GOT3 (cell line): ENCODE measurements at places on chromosomes 7 and 10.

- DNase-seq: no peak
These were observed 2.1 kb upstream of the RAPGEF5 start for GRCh38 chr7:22358820-22359697.

- no peak for DNase-seq
These were observed 858.3 kb downstream of the GRM8 start for GRCh38 chr7:126394406-126394805.

DNA sequence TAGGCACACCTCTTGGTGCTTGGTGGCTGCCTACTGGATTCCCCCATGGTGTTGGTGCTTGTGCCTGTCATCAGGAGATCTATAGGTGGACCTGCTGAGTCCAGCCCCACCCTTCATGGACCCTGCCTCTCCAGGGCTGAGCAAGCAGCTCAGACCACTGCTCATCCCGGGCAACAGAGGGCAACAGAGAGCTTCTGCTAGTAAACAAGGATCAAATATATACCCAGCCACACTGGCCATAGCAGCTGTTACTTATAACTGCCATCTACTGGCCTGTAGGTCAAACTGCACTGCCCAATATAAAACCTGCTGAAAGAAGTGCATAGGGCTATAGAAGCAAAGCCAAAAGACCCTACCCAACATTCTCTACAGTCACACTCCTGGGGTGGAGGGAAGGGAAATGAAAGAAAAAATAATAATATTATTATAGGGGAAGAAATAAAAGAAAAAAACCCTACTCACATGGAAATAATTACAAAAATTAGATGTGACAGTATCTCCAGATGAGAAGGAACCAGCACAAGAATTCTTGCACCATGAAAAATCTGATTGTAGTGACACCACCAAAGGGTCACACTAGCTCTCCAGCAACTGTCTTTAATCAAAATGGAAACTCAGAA, 54.9 kb upstream of the ZNF800 start:
- no peak for DNase-seq

GRCh38 chr7:18283045-18283444, 212.5 kb upstream of the HDAC9 start:
- DNase-seq: no peak

DNA sequence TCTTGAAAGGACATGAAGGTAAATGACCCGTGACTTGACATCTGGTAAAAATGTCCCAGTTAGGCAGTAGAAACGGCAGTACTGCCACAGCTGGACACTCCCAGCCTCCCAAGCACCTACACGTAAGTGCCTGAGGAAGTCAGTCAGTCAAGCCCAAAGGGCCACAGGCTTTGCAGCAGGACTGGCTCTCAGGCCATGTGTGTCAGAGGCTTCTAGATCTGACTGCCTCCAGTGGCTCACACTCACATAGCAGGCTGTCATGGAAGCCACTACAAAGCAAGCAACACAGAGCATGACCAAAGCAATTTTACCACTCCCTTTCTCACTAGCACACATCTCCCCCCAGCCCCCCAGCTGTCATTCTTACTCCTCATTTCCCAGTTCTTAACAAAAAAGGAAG, 17.8 kb upstream of the CCNJ start:
- no peak for DNase-seq

DNA sequence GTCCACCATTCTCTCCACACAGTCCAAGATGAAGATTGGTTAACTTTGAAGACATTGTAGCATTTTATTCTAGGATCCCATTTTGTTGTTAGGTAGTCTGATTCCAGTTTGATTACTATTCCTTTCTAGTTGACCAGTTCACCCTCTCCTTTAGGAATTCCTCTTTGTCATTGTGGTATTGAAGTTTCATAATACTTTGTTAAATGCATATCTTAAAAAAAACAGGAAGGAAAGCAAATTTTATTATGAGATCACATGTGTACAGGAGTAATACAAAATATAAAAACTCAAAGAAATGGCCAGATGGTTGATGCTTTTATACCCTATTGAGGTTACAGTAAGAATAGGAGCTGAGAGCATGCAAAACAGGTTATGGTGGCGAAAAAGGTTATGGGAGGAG, 15.5 kb upstream of the SEMA3C start:
- no peak for DNase-seq

DNA sequence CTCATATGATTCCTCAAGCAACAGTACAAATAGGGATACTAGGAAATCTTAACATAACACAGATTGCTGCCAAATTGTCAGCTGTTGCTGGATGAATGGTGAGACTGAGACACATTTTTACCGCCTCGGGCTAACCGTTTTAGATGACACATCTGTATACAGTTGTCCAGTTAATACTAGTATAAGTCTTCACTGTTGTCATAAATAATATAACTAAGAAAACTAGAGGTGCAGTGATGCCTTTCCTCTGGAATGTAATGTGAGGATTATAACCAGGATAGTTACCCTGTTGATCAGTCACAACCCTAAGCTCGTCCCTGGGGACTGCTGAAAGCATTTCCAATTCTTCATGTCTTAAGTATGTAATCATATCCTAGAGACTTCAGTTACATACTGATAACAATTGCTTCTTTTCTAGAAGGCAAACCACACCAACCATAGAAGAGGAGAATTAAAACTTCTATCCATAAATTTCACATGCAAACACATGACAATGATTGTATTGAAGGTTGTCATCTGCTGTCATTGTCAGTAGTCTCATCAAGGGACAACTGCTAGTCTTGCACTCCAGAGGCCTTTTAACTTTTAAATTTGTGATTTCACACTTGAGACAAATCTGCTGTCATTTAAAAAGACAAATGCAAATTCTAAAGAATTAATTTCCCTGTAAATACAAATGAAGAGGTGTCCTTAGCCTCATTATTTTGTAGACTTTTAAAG, 100.4 kb upstream of the SEMA3D start:
- DNase-seq: no peak

DNA sequence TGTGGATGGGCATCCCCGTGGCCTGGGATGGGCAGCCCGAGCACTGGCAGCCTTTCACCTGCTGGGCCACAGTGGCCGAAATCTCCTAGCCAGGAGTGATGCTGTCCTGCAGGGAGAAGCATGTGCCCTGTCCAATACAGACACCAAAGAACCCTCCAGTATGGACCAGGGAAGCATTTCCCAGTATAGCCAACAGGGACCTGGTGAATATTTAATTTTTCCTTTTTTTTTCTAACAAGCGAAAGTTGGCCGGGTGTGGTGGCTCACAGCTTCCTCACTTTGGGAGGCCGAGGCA, 11.0 kb downstream of the IMPDH1 start:
- no peak for DNase-seq

DNA sequence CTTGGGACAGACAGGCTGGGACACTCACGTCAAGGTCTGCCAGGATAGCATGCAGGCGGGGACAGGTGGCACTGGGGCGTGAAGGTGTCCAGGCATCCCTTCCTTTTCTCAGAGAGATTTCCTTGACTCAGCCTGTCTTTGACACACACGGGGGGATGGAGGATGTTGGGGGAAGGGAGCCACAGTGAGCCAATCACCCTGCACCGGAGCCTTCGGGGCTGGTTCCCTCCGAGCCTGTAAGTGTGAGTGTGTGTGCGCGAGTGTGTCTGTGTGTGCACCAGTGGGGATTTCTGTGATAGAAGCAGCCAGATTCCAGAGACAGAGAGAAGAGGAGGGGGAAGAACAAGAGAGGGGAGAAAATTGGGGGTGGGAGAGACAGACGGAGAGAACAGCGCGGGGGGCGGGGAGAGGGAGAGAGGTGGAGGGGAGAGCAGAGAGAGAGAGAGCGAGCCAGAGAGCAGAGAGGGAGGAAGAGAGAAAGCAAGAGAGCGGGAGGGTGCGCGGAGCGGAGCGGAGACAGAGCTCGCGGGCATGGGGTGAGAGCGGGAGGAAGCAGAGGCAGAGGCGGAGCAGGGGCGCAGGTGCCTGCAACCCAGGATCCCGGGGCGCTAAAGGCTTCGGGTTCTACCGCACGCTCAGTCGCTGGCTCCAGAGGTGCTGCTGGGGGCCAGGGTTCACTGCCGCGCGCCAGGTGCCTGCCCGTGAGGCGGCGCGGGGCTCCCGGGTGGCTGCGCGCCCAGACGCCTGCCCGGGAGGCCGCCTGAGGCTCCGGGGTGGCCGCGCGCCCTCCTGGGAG, 466 bp upstream of the GPR26 start:
- DNase-seq: no peak

GRCh38 chr7:131057794-131058070, 269.9 kb upstream of the MKLN1 start:
- DNase-seq: no peak

DNA sequence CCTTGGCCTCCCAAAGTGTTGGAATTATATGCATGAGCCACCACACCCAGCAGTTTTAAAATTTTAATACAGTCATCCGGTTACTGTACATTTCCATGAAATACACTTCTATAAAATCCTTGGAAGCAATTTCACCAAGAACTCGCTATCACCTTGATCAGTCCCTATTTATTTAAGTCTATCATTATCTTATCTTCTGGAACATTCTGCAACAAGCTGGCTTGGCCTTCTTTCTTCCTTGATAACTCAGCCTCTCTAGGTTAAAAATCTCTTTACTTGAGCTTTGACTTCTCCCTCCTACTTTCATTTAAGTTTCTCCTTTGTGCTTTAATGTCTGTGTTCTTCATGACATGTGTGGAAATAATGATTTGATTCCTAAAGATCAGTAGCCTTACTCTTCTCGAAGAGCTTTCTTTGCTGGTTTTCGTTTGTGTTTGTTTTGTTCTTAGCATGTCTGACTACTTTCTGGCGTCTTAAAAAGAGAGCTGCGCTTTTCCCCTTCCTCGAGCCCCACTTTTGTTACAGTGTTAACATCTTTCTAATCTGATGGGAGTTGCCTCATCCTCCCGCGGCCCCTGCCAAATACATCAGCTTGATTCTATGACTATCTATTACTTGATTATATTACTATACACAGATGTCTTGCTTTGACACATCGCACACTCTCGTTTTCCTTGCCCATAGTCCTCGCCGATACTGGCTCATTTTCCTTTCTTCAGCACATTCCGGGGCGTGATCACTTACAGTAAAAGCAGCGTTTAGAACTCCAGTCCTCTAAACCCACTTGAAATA, 11.1 kb upstream of the CALML5 start:
- no peak for DNase-seq

- no peak for DNase-seq
These were observed 882 bp downstream of the PDCD11 start for GRCh38 chr10:103397191-103397825.
